Mucosa of gallbladder (tissue), 1 donor: ENCODE measurements at places on chromosomes 5 and 9. TPM values are rescaled to one million over a fixed set of nuclear protein-coding genes. Genes with fewer than 3 reads are reported as not detected.

The PLEKHG4B gene
- 0.09 TPM for total RNA-seq

The PAPPA gene
- total RNA-seq, result 5.6 TPM

The CDO1 gene
- total RNA-seq, result 10.8 TPM

The LOX gene
- 9.9 TPM for total RNA-seq

The BRINP1 gene
- 0.46 TPM for total RNA-seq

The ENTREP1 gene
- 10.1 TPM for total RNA-seq

The CCL27 gene
- total RNA-seq, result not detected

The KDM4C gene
- total RNA-seq, result 43.1 TPM

The TMEM171 gene
- 1.6 TPM for total RNA-seq

The UBE2D2 gene
- 101 TPM for total RNA-seq

The TAF11L5 gene
- not detected for total RNA-seq

The CCDC152 gene
- 2.3 TPM for total RNA-seq

The ARID3C gene
- not detected for total RNA-seq

The PCDHGA6 gene
- 6.6 TPM for total RNA-seq
